ENCODE measurements at places on chromosomes 11 and 22.

GRCh38 chr11:64028398-64029115 is 7.2 kb upstream of the FLRT1 start:
- peak; percentile 64 for DNase-seq

DNA sequence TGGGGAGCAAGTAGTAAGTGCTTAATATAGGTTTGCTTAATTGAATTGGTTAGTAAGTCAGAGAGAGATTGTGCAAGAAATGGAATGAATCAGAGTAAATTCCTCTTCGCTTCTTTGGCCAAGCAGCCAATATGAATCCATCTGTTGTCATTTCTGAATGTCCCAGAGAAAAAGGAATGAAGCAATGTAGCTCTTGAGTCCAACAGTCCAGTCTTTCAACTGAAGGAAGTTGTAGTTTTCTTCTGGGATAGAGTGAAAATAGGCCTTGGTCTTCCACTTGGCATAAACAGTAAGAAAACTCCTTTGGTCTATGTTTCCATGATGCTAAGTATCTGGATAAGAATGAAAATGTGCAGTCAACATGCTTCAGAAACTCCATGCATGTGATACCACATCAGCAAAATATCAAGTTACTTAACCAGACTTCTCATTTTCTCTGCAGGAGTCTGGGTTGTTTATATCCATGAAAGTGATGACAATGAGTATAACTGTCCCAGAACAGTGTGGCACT is 1.8 kb upstream of the FIBIN start:
- DNase-seq = no peak

- no peak for DNase-seq
These were observed 2.7 kb downstream of the NLRP6 start for GRCh38 chr11:280706-281485.

DNA sequence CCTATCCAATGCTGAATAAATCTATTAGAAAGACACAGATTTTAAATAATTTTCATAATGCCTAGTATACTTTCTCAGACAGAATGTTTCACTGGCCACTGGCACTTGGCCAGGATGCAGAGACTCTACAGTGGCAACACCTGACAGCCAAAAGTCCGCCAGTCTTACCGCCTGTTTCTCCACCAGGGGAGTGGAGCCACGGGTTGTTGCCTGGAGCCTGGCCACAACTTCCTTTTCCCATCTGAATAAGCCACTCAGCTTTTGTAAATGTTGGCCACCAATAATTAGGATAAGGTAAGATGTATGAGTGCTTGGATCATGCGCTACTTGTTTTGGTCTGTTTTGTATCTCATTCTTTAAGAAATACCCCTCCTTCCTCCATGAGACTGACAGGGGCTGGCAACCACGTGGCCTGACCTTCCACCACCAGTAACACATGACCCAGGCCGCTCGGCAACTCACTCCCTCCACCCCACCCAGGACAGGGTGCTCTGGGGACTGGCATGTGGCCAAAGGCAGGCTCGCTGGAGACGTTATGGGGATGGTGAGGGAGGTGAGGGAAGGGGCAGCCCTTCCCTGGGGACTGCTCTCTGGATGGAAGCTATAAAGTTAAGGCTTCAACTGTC is 93.0 kb upstream of the BID start:
- no peak for DNase-seq

- DNase-seq = no peak
These were observed 25.1 kb downstream of the RNF185 start for GRCh38 chr22:31185056-31185455.

DNA sequence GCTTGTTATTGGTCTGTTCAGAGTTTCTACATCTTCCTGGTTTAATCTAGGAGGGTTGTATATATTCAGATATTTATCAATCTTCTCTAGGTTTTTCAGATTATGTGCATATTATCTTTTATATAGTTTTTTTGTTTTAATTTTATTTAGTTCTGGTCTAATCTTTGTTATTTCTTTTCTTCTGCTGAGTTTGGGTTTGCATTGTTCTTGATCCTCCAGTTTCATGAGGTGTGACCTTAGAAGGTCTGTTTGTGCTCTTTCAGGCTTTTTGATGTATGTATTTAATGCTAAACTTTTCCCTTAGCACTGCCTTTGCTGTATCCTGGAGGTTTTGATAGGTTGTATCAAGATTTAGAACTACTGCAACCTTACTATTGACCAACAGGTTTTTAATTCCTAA is 117.7 kb downstream of the VPREB1 start:
- DNase-seq = no peak

GRCh38 chr11:559712-560304 is 730 bp downstream of the LMNTD2 start:
- DNase-seq = no peak

GRCh38 chr11:115623021-115623451 is 118.8 kb upstream of the CADM1 start:
- DNase-seq = no peak

DNA sequence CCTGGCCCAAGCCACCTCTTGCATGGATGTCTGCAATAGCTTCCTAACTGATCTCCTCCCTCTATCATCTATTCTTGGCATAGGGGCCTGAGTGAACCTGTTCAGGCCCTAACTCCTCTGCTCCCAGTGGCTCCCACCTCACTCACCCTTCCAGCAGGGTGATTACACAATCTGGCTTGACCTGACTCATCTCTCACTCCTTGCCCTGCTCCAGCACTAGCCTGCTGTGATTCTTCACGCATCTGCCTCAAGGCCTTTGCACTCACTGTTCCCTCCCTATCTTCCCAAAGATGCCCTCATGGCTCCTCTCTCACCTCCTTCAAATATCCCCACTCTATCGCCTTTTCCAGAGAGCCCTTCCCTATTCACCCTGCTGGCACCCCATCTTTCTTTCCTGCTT is 10.5 kb downstream of the SCN4B start:
- no peak for DNase-seq

GRCh38 chr11:103035791-103036434 is 56.0 kb downstream of the DCUN1D5 start:
- peak; percentile 21 for DNase-seq

DNA sequence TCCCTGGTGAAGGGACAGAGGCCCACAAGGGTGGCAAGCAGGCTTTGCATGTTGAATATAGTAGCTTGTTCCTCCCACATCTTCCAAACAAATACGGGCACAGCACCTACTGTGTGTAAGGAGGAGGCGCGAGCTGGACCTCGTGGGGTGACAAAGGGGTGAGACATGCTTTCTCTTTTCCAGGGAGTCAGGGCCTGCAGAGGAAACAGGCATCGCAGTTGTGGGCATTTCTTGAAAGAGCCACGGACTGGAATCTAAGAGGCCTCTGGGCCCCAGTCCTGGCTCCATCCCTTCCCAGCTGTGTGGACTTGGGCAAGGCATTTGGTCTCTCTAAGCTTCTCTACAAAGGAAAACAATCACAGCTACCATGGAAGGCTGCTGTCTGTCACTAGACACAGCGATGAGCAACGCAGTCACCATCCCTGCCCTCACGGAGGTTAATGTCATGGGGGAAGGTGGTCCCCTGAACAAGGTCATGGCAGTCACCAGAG is 13.0 kb upstream of the CDC42EP1 start:
- no peak for DNase-seq

DNA sequence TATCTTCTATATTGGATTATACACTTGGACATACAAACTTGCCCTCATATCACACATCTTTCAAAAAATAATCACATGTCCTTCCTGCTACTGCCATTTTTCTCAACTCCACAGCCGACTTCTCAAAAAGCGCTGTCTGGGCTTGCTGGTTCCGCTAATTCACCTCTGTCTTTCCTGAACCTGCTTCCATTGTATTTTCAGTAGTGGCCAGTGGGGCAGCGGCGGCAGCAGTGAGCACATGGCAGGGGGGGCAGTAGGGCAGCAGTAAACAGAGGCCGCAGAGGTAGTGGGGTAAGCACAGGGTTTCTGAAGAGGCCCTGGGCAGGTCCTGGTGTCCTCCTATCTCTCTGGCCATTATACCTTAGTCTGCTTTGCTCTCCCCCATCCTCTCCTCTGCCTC is 126.3 kb downstream of the RRAS2 start:
- DNase-seq = no peak

DNA sequence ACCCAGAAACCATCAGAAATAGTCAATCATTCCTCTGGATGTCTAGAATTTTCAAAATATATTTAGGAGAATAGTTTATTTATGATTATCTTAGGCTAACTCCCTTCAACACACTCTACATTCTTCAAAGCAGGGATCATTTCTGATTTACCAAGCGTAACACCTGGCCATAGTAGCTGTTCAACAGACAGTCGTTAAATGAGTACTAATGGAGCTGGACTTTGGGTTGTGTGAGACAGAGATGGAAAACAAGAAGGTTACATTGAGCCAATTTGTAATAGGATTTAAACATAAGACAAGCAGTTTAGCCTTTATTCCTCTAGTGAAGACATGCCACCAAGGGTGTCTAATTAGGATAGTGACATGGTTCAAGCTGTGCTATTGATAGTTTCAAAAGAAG is 129.2 kb upstream of the ANO3 start:
- DNase-seq = no peak

- no peak for DNase-seq
These were observed 108.2 kb upstream of the CD44 start for GRCh38 chr11:35030716-35031213.

DNA sequence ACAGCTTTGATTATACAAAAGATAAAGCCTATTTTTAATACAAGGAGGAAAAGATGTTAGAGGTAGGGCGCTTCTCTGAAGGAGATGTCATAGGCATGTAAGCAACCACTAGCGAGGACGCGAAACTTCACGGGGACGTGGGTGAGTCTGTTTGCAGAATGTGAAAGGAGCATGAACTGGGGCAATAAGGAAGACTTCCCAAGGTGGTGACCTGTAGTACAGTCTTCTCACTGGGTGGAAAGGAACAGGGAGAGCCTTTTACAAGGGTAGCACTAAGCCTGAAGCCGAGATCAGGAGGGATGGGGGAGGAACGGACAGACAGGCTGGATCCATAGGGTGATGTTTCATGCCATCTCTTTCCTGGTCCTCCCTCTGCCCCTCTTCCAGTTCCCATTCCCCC is 10.0 kb upstream of the MICAL2 start:
- DNase-seq = no peak

DNA sequence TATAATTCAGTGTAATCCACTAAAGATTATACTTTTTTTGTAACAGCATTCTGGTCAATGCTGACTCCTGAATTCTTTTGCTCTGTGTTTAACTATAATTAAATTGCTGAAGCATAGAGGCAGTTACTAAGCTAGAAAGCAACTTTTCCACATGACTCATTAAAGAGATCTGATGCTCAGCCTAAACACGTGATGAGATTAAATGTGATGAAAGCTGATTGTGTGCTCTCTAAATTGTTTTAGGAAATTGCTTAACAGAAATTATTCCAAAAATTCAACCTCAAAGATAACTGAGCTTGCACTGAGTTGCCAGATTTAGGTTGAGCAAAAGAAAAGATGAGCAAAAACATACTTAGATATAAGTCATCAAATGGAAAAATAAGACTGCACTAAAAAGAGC is 1033.6 kb downstream of the FAM181B start:
- no peak for DNase-seq

GRCh38 chr11:77677138-77677537 is 39.5 kb upstream of the CLNS1A start:
- DNase-seq = no peak

GRCh38 chr22:48844056-48844675 is 983.5 kb downstream of the BRD1 start:
- no peak for DNase-seq

Data from NCI-H1436 (cell line).